ENCODE measurements at places on chromosomes 3 and 15.

- no peak for DNase-seq
Measured at GRCh38 chr3:191263850-191264249, 64.8 kb downstream of the OSTN start.

GRCh38 chr15:62455441-62455921, 290.4 kb upstream of the C2CD4B start:
- no peak for DNase-seq

GRCh38 chr3:192054881-192055280, 593.9 kb downstream of the PYDC2 start:
- DNase-seq = no peak

DNA sequence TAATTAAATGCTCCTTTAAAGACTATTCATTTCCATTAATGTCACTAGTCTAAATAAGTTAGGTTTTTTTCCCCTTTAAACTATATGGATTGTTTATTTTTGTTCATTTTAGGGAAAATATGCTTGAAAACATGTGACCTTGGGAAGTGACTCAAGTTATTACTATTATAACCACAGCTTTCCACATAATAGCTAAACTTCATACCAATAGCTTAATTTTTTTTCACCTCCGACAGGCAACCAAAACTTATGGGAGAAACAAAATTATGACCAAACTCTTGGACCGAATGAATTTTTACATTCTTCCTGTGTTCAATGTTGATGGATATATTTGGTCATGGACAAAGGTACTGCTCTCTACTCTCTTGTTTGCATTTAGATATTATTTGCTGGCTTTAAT, 16.2 kb downstream of the CPA3 start:
- no peak for DNase-seq

GRCh38 chr3:138774529-138775253, 60.0 kb downstream of the PIK3CB start:
- DNase-seq = peak; percentile 96

DNA sequence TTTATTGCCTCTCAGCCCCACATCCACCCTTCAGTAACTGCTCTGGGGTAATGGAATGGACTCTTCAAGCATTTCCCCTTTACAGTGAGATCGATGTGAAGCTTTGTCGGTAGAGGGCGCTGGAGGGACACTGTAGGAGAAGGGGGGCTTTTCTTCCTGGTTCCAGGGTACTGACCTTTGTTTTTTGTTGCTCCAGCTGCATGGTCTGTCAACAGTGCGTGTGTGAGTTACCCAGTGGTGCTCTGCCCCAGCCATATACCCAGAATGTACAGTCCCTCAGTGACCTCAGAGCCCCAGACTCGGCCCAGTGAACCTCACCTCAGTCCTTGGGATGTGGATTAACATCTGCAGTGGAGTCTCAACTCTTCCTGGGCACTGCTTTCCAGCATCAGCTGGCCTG, 180.3 kb upstream of the TSC22D2 start:
- peak; percentile 59 for DNase-seq

GRCh38 chr15:36632226-36632625, 52.8 kb downstream of the CDIN1 start:
- no peak for DNase-seq

DNA sequence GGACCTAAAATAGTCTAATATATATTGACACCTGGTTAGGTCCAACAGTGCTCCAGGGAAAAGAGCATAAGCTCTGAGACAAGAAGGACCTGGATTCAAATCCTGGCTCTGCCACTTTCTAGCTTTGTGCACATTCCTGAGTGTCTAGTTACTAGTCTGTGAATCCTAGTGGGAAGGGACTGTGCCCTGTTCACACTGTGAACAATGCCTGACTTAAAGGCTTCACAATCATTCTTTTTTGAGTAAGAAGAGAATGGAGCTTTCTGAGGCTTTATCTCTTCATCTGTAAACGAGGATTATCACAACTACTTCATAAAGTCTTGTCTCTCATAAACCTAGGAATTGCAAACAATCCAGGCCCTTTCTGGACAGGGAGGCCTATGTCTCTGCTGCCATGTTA, 235.9 kb downstream of the SOX2 start:
- no peak for DNase-seq

GRCh38 chr3:9047452-9048346, 84.4 kb upstream of the RAD18 start:
- DNase-seq = no peak

DNA sequence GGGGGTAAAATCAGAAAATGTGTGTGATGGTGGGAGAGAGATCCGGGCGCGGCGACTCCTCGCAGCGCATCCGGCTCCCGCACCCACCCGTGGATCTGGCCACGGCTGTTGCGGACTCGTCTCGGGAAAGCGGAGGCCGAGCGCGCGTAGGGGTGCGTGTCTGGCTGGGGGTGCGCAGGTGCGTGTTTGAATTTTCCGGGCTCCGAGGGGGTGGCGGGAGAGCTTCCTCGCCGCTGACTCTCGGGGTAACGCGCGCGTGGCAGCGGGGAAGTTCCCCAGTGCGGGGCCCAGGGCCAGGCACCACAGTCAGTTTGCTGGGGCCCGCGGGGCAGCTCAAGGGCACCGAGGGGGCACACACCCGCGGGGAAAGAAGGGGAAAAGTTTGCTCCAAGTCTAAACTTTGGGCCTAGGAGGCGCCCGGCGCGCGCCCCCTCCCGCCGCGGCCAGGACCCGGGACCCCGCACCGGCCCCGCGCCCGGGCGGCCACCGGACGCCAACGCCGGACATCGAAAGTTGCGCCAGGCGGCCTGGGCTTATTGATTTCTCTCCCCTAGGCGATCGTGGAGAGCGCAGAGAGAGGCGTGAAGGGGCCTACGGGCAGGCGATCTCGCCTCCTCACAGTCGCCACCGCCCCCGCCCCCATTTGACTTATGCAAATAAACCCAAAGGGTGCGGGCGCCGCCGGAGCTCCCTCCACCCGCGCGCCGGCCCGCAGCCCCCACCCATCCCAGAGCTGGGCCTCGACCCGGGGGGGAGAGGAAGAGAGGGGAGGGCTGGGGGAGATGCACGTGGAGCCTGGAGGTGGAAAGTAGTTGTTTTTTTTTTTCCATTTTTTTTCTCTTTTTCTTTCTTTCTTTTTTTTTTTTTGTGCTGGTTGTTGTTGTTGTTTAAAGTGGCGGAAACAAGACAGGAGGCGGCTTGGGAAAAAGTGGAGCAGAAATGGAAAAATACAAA, 639 bp downstream of the FOXP1 start:
- DNase-seq = peak; percentile 40

DNA sequence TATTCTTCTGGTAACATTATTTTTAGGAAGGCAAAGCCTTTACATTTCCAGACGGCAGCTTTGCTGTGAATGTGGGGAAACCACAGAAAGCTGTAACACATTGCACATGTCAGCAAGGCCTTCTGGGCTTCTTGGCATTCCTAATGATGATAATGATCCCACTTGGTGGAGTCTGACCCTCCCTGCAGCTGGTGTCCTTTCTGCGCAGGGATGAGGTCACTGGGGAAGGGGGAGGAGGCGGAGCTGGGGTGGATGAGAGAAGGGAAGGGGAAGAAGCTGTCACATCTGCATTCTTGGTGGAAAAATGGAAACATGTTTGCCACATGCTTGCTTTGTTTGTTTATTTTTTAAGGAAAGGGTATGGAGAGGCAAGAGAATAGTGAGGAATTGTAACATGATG, 68.6 kb downstream of the FILIP1L start:
- no peak for DNase-seq

DNA sequence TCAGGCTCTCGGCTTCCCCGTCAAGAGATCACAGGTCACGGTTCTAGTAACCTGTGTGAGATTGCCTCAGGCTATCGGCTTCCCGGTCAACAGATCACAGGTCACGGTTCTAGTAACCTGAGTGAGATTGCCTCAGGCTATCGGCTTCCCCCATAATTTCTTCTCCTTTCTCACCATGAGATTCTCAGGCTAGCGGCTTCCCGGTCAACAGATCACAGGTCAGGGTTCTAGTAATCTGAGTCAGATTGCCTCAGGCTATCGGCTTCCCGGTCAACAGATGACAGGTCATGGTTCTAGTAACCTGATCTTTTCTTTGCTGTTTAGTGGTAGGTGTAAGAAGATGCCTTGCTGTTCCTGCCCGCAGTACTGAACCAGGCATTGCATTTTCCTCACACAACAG, 418.2 kb upstream of the ZNF717 start:
- no peak for DNase-seq

GRCh38 chr15:76904461-76905012, 603 bp downstream of the SCAPER start:
- peak; percentile 46 for DNase-seq

DNA sequence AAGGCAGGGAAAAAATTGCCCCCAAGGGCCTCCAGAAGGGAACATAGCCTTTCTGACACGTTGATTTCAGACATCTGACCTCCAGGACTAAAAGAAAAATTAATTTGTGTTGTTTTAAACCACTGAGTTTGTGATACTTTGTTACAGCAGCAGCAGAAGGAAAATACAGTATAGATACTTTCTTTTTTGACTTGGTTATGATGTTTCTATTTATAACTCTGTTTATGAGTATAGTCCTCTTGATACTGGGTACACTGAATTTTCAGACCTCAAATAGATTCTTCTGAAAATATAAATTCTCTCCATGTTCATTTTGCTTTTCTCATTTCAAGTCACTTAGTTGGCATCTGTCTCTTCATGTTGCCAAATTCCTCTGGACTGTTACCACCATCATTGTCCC, 44.4 kb upstream of the ST3GAL6 start:
- DNase-seq = no peak

DNA sequence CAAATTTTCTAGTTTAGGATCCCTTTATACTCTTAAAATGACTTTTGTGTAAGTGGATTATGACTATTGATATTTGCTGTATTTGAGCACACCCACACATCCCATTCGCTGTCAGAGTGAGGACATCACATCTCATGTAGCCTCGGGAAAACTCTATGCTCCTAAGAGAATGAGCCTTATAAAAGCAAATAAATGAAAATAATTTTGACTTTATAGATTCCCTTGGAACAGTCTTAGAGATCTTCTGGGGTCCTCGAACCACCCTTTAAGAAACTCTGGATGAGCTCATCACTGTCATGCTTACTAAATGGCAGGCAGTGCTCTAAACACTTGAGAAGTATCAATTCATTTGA, 16.1 kb upstream of the EXOG start:
- no peak for DNase-seq

DNA sequence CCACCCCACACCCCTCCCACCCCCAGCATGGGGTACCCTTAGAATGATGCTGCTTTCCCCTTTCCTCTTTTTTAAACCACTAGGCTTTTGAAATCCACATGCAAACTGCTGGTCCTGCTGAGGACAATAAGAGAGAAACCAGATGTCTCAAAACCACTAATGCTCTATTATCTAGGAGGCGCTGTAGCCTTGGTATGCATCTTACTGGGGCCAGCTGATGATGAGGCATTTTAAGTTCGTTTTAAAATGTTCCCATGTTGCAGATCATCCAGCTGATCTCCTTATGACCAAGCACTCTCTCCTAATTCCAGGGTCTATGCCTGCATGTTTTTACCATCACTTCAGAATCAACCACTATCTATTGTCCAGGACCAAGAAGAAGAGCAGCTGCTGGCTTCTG, 1.3 kb downstream of the NME9 start:
- no peak for DNase-seq

GRCh38 chr3:73026111-73026759, 29.6 kb downstream of the PPP4R2 start:
- no peak for DNase-seq

GRCh38 chr3:110349295-110349694, 722.3 kb upstream of the NECTIN3 start:
- DNase-seq = no peak

DNA sequence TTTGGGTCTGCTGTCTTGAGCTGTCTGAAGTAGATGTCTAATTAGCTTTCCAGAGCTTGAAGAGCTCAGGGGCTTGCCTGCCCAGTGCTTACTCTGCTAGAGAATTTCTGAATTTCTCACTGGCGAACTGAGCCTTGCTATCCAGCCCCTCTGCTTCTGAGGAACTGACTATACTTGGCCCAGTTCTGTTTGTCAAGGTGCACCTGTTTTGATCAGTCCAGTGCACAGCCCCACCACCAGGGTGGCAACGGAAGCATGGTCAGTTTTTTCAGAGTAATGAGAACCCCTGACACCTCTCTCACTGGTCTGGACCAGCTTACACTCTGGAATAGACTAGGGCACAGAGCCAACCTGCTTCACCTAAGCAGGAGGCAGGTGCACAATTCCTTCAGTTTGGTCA, 25.2 kb downstream of the ITGB5 start:
- no peak for DNase-seq

GRCh38 chr3:89787979-89788378, 680.6 kb downstream of the EPHA3 start:
- no peak for DNase-seq

GRCh38 chr3:46209746-46210470, 1.8 kb upstream of the CCR1 start:
- DNase-seq = no peak

- no peak for DNase-seq
Measured at GRCh38 chr3:72571638-72572114, 276.6 kb downstream of the SHQ1 start.

- no peak for DNase-seq
Measured at GRCh38 chr3:127719369-127719768, 46.6 kb downstream of the ABTB1 start.

DNA sequence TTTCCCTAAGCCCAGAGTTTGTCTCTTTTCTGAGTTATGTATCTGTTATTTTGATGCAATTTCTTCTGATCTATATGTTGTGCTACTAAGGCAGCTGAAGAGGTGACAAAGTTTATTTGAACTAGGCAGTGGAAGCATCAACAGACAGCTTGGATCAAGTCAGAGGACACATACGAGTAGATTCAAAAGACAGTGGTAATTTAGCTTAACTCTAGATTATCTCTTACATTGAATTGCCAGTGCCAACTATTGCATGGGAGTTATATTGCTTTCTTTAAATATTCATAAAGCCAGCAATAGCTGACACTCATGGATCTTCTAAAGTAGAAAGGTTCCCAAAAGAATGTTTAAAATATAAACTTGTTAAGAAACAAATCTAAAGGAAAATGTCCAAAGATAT, 37.3 kb upstream of the CCDC66 start:
- DNase-seq = no peak

GRCh38 chr3:195247863-195248189, 23.1 kb downstream of the XXYLT1 start:
- DNase-seq = no peak

DNA sequence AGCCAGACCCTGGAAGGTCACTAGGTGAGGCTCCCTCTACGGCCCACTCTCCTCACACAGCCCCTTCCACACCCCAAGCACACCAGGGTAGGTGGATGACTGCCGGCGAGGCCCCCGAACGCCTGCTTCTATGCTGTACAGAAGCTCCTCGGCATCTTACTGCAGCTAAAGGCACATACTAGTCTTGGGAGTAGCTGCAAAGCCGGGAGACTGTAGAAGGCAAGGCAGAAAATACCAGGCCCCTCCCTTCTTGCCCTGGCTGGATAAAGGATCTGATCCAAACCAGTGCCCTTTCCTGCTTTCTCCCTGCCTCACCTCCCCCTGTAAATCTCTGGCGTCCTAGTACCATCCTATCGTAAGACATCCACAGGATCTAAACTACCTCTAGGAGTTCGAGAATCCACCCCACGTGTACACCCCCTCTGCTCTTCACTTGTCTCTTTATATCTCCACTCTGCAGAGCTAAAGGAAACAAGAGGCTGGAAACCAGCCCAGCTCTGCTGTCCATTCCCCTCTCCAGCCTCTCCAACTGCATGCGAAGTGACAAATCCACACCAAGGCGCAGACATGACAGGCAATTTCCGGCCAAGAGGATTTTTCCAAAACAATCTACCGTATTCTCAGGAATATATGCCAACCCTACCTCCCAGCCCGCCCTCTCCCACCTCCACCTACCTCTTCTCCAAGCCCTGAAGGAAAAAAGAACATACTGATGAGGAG, 11.8 kb downstream of the TNK2 start:
- DNase-seq = peak; percentile 77

- DNase-seq = no peak
Measured at GRCh38 chr3:139292192-139292591, 51.6 kb upstream of the MRPS22 start.
